ENCODE measurements at places on chromosomes 7 and 10.

- no peak for DNase-seq
These were observed 100.4 kb upstream of the SEMA3D start for GRCh38 chr7:85287106-85287825.

GRCh38 chr10:2342206-2342605 is 604.9 kb upstream of the ADARB2 start:
- no peak for DNase-seq

- DNase-seq = no peak
These were observed 21.6 kb downstream of the PRPF18 start for GRCh38 chr10:13608246-13608853.

DNA sequence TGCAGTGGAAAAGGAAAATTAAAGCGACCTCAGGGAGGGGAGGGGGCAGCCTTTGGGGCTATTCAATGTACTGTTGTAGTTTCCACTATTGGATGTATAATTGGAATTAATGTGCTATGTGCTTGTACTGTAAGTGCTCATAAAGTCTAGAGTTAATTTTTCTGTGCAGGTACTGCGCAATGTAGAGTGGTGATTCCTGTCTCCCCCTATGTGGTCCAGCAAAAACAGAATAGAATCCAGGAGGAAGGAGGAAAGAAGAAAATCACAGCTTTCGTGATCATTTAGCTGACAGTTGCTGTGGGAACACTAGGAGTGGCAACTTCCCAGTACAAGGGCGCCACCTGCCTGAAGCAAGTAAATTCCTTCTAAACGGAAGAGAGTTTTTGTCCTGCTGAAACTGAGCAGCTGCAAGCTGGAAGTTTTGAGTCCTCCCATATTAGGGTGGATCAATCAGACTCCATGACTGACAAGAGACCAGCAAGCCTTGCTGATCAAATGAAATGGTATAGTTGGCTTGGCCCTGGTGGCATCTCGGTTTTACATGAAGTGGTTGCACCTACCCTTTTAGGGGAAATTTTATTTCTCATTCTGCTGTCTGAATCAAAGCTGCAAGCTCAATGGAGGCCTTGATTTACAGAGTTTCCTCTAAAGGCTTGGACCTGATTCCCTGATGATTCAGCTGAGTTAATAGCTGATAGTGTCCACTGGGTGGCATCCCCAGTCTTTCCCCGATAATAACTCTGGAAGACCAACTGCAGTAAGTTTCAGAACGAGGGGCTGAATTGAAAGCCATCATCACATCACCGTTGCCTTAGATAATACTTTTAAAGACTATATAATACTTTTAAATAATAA is 299.8 kb downstream of the HGF start:
- DNase-seq = peak; percentile 63

GRCh38 chr10:79246209-79246581 is 101.1 kb upstream of the PPIF start:
- DNase-seq = peak; percentile 47

- no peak for DNase-seq
These were observed 330.9 kb upstream of the MKI67 start for GRCh38 chr10:128457136-128457535.

DNA sequence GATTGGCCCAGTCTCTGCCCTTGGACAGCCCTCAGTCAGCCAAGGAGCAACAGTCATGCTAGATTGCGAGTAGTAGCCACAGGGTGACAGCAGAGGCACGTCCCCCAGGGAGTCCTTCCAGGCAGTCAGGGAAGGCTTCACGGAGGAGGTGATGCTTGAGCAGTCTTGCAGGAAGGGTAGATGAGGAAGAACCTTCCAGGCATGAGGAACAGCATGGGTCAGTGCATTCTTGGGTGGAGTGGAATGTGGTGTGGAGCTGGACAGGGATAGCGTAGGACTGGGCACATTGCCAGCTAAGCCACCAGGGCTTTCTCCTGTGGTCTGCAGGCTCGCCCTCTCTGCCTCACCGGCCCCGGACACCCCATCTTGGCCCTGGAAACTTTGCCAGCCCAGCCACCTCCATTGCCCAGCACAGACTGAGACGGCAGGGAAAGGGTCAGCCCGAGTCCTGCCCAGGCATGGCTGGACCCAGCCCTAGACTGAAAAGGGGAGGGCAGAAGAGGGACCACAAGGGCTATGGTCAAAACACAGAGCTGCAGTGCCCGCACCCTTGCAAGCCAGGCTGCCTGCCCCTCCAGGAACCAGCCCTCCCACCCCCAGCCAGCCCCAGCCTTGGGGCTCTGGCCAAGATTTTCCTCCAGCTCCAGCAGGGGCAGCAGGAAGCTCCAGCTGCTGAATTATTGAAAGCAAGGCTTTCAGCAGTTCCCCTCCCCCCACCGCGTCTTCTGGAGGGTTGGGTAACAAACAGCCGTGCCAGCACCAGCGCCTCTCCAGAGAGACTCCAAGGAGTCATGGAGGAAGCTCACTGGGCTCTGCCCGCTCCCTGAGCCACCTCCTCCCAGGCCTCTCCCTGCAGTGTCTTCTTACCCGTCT is 18.7 kb downstream of the SRRM3 start:
- no peak for DNase-seq

DNA sequence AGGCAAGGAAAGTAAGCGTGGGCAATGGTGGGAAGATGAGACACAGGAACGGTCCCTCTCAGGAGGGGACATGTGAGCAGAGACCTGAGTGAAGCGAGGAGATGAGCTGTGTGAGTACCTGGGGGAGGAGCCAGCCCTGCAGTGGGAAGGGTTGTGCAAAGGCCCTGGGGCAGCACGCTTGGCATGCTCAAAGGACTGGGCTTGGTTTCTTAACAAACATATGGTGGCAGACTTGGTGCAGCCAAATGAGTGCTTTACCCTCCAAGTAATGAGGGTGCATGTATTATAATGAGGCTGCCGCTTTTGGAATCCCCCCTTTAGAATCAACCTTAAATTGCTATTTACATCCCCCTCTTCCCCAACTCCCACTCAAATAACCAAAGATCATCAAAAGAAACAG is 152.7 kb upstream of the FRMD4A start:
- DNase-seq = no peak

DNA sequence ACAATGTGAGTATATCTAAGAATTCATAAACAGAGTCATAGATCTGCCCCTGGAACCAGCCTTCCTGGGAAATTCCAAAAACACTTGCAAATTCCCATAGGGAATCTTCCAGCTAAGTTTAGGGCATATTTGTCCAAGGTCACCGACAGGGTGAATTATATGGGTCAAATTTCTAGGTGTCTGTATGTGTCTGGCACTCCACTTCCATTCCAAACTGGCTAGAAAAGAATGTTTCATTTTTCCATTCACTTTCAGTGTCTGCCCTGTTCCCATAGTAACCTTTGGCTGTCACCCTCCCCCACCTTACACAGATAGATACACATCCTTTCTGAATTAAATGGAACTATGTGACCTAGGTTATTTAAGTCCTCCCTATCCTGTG is 230.9 kb downstream of the CREB5 start:
- DNase-seq = no peak

DNA sequence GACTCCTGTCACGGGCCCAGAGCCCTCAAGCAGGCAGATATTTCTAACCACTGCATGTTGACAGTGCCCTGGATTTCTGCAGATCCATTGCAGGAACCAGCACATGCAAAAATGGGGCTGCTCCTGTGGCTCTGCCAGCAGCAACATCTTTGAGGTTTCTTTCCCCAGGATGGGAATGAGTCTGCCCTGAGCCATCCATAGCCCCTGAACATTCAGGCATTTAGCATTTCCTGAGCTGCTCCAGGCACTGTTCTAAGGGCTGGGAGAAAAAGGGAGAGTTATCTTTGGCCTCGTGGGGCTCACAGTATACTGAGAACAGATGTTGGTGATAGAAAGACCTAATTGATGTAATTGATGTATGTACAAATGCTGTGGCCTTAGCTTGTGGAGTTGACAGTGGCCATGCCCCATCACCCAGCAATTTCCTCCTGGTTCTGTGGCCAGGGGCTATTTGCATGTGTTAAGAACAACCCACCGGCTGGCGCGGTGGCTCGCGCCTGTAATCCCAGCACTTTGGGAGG is 66.0 kb upstream of the LRRC4 start:
- DNase-seq = no peak

GRCh38 chr7:48011951-48012350 is 17.0 kb downstream of the SUN3 start:
- no peak for DNase-seq

DNA sequence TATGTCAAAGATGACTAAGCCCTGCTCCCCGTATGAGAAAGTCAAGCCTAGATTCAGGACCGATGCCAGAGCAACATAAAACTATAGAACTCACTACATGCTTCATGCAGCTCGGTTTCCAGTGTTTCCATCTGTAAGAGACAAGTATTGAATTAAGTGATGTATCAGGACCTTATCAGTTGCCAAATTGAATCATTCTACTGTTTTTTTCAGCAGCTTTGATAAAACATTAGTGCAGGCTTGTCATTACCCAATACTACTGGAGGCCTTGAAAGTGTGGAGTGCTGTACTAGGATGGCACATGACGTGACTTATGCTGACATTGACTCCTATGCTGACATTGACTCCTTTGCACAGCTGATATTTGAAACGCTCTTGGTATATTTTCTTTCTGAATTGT is 10.8 kb upstream of the NRP1 start:
- DNase-seq = no peak
